NCI-H1436 treated with DMSO at 0.1 percent for 48 hours (cell line): ENCODE measurements at places on chromosomes 4 and X.

DNA sequence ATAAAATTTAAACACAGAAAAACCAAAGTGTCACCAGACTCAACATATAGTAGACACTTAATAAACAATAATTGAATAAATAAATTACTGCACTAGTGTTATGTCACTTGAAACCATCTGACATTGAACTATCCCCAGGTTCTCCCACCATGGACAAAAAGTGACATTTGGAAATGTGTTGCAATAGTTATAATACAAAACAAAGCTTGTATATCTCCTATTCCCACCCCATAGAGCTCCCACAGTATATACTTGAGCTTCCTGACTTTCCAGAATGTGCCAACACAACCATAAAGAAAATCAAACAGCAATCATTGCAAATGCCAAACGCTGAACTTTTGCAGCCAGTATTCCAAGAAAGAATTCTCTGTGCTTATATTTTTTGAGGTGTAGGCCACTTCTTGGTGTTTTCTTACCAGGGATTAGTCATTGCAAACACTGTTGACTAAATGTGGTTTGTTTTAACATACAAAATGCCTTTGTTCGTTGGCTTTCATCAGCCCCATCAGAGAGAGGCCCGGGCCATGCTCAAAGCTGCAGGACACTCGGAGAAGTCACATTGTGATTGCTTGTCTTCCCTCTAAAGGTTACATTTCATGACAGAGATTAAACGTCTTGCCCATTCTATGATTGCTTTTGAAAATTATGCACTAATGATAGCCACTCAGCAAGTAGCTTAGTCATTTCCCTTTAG lies 33.8 kb downstream of the PPARGC1A start:
- DNase-seq = no peak

- no peak for DNase-seq
Observed at GRCh38 chrX:143081231-143081630, 55.5 kb downstream of the SPANXN4 start.

DNA sequence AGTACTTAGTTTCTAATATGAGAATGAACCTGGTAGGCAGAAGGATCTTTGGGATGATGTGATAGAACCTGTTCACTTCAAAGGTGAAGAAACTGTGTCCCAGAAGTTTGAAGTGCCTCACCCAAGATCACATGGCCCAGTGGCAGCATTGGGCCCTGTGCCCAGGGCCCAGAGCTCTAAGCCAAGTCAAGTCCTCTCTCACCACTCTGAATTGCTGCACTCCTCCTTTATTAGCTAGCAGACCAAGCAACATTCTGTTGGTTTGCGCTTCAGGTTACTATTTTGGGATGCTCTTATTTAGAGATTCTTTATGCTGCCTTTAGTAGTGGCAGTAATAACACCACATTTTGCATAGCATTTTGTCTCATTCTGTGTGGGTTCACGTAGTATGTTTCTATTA lies 82.7 kb downstream of the PARM1 start:
- no peak for DNase-seq

DNA sequence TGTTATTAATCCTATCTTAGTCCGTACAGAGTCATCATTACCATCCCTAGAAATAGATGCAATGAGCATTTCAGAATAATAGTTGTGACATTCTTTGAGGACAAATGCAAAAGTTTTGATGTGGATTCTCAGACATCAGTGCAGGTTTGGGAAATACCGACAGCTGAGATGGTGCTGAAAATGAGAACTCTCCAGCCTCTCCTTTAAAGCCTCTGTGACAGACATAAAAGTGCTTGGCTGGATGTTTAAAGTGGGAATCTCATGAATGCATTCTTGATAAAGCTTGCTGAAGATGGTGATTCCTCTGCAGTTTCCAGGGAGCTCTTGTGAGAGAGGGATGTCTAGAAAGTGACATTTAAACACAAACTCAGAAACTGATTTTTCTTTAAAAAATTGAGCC lies 35.0 kb upstream of the SLC7A11 start:
- no peak for DNase-seq

DNA sequence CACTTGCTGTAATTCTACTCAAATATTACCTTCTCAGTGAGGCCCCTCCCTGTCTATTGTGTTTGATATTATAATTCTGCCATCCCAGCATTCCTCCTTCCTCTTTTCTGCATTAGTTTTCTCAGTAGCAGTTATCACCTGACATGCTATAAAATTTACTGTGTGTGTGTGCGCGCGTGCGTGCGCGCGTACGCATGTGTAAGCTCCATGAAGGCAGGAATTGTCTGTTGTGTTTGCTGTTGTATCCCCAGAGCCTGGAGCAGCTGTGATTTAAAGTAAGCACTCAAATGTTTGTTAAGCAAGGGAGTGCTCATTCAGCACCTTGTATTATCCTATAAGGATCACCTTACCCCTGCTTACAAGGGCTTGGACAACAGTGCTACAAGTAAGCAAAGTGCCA lies 8.6 kb downstream of the SRD5A3 start:
- DNase-seq = no peak

GRCh38 chrX:84133023-84133422 lies 55.0 kb downstream of the RPS6KA6 start:
- DNase-seq = no peak

- DNase-seq = no peak
Observed at GRCh38 chrX:155247497-155247896, 16.8 kb downstream of the RAB39B start.

- DNase-seq = no peak
Observed at GRCh38 chr4:33924239-33924638, 2320.1 kb downstream of the ARAP2 start.

DNA sequence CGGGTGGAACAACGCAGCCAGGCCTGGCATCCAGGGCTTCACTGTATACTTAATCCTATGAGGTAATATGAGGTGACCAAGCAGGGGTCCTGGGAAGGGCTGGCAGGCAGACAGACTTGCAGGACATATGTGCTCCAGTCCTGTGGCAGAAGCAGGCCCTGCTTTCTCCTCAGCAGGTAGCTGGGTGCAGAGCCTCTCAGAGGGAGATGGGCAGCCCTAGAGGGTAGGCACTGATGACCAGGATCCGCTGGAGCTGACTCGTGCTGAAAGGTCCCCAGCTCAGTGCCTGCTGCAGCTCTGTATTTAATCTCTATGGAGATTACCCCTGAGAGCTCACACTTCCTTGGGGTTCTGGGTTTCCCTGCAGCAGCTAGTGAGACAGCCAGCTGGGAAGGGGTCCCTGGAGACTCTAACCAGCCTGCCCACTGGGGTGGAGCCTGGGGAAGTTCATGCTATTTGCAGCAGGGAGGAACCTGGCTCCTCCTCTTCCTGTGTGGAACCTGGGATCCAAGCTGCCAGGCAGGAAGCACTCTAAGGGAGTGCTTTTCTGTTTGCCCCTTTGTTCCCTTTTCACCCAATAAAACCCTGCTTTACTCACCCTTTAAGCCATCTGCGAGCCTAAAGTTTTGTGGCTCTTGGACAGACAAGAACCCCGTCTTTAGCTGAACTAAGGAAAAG lies 339.2 kb downstream of the DCAF12L2 start:
- no peak for DNase-seq

DNA sequence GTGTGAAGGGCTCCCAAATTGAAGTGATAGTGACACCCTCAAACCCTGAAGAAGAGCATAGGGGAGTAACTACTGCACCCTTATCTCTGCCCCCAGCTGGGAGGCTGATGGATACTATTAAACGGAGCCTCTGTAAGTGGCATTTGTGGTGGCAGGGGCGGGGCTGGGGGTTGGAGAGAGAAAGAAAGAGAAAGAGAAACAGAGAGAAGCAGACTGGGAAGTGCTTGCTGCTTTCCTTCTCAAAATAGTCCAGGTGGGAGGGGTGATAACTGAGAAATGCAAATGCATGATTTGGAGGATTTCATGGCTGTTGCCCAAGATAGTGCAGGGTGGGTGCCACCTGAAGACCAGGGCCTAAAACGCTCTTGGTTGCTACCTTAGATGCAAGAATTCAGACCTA lies 253.5 kb upstream of the GATB start:
- no peak for DNase-seq

- DNase-seq = no peak
Observed at GRCh38 chrX:129360175-129360574, 163.1 kb downstream of the SMARCA1 start.

- no peak for DNase-seq
Observed at GRCh38 chr4:44422912-44423311, 25.7 kb downstream of the KCTD8 start.

DNA sequence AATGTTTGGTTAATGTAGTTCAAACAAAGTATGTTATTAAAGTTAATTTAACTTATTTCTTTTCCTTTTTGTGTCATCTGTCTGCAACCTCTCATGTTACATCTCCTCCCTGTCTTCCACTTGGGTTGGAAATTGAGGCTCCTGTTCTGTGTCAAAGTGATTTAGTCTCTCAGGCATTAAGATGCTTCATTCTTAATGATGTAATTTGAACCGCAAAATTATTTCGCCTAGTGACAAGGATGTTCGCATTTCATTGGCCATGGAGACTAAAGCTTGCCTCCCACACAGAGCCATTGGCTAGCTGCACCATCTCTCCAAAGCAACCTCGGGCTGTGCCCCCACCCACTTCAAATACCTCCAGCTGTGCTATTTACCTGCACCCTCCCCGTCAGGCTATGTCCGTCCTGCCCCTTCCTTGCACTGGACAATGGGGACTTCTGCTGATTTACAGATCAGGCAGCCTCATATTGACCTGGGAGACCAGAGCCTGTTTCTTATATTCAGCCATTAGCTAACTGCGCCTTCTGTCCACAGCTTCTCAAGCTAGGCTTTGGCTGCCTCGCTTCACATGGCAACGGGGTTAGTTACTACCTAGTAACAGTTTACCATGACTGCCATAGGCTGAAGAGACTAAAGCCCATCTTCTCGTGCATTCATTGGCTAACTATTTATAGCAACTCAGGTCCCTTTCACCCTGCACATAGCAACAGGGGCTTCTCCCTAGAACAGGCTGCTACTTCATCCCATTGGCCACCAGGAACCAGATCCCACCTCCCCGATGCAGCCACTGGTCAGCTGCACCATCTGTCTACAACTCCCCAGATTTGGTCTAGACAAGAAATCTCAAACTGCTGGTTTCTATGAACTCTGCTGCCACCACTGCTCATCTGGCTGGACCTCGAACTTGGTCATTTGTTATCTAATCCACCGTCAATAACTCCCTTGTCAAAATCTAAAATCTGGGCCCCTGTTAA lies 8.6 kb upstream of the ZNF157 start:
- DNase-seq = peak; percentile 85

DNA sequence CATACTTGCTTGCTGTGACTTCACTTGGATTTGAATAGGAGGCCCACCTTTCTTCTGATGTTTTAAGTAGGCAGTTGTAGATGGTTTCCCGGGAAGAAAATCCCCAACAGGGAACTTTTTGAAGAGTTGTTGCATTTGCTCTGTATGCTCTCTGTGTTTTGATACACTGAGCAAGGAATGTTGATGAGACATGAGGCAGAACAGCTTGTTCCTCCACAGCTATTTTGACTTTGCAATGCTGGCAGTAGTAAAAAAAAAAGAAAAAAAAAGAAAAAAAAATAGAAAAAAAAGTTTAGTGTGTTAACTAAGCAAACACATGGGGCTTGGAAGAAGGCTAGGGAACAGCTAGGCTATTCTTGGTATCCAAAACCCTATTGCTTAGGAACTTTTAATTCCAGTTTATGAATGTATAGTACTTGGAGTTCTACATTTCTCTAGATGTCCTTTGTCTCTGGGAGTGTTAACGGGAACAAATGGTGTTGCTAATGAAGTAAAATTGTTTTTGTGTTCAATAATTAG lies 23.4 kb upstream of the PAQR3 start:
- no peak for DNase-seq

- no peak for DNase-seq
Observed at GRCh38 chr4:71382900-71383560, 44.2 kb downstream of the SLC4A4 start.

GRCh38 chr4:8308856-8309771 lies 39.6 kb downstream of the HTRA3 start:
- no peak for DNase-seq

GRCh38 chrX:41604766-41605543 lies 83.8 kb upstream of the GPR34 start:
- DNase-seq = no peak
